ENCODE measurements at places on chromosomes 6 and 20. TPM values are rescaled to one million over a fixed set of nuclear protein-coding genes. Genes with fewer than 3 reads are reported as not detected.

The ACTR5 gene
- 7.9 TPM for total RNA-seq

The ROS1 gene
- total RNA-seq, result not detected

The PABPC1L gene
- 13.8 TPM for total RNA-seq

The SASH1 gene
- total RNA-seq, result 151 TPM

The IL17A gene
- not detected for total RNA-seq

The VNN1 gene
- total RNA-seq, result 7.6 TPM

The SPAG4 gene
- total RNA-seq, result 7.4 TPM

The GGT7 gene
- total RNA-seq, result 12.5 TPM

The POFUT1 gene
- 23.1 TPM for total RNA-seq

The GSTA4 gene
- 7.9 TPM for total RNA-seq

The SCGN gene
- total RNA-seq, result 8.5 TPM

The NT5DC1 gene
- 8.3 TPM for total RNA-seq

The MCM3 gene
- 43.0 TPM for total RNA-seq

The C20orf202 gene
- not detected for total RNA-seq

The VSX1 gene
- not detected for total RNA-seq

The DNAAF9 gene
- total RNA-seq, result 34.4 TPM

The RAB32 gene
- 21.3 TPM for total RNA-seq

The SLC22A7 gene
- total RNA-seq, result not detected

The RAD21L1 gene
- total RNA-seq, result not detected

The REPS1 gene
- 40.5 TPM for total RNA-seq

The GFOD1 gene
- total RNA-seq, result 37.0 TPM

The CTCFL gene
- not detected for total RNA-seq

The EGFL8 gene
- total RNA-seq, result 17.3 TPM

The SIGLEC1 gene
- 14.2 TPM for total RNA-seq

The SLC2A10 gene
- 28.5 TPM for total RNA-seq

The TRIM40 gene
- total RNA-seq, result not detected

The FITM2 gene
- 21.4 TPM for total RNA-seq

The ZNF76 gene
- 53.5 TPM for total RNA-seq

The ERVFRD-1 gene
- total RNA-seq, result 0.24 TPM

The SYNDIG1 gene
- 0.24 TPM for total RNA-seq

The ID4 gene
- 184 TPM for total RNA-seq

The PRSS16 gene
- 2.5 TPM for total RNA-seq

All from omental fat pad (tissue), 4 donors.